ENCODE measurements at places on chromosomes 13 and 19.

DNA sequence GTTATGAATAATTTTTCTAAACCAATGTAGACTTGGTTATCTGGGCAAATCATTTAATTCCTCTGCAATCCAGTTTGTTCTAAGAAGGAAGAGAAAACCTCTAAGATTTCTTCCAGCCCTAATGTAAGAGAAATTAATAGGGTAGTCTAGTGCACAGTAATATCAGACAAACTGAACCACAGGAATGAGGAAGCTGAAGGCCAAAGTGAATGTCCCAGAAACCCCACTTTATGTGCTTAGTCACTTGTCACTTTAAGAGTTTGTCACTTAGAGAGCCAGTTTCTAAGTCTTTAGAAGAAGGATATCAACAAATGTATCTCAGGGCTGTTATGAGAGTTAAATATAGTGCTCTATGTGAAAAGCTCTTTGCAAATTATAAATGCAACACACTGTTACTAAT lies 750.6 kb downstream of the DIAPH3 start:
- DNase-seq, result peak; percentile 3

- no peak for DNase-seq
Observed at GRCh38 chr19:49679771-49680413, 2.8 kb downstream of the PRMT1 start.

DNA sequence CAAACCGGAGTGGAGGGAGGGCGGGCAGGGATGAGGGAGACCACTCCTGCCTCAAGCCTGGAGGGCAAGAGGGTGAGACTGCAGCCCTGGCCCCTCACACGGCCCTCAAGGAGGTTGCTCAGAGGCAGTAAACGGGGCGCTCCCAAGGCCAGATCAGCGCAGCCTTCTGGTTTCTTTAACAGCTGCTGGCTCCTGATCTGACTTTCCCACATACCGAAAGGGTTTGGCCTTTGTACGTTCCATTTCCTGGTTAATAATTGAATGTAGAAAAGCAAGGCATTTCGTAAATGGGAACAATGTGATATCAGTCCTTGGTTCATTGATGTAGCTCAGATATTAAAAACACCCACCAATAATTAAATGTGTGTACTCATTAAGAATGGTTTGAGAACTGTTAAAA lies 71.5 kb downstream of the GGACT start:
- no peak for DNase-seq

DNA sequence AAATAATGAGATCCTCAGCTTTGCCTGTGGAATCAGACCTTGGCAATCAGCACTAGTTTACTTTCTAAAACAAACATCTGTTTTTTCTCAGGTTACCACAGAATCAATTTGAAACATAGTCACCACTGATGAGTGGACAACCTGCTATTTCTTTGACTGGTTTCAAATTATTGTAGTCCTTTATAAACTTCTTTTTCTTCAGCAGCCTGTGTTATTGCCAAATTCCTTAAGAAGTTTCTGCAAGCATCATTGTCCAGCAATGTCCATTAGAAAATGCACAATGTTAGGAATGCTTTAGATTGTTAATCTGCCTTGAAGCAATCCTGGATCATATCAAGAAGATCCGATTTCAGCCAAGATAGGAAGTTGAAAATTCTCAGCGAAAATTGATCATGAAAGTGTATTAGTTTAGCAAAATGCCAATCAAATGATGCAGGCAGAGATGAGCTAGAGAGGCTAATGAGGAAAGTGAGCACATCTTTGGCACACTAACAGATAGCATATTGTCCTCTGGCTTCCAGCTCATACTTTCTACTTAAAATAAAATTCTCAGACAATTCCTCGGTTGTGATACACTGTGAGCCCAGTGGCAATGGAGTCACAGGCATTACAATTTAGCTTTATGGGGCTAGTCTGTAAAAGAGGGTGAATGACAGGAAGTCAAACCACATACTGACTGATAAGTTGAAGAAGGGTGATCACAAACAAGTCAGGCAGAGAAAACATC lies 270.6 kb downstream of the SLITRK6 start:
- peak; percentile 88 for DNase-seq

DNA sequence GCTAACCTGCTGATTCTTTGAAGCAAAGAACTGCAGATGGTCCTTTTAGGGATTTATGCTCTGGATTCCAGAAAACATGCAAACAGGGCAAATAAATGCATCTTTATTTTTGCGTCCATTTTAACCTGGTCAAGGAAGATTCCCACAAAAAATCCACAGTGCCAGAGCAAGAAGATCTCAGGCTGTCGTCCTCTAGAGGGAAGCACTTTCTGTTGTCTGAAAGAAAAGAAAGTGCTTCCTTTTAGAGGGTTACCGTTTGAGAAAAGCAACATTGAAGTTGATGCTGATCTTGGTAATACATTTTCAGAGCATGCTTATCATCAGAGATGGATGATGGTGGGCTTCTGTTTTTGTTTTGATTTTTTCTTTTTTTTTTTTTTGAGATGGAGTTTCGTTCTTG lies 75.5 kb downstream of the DPRX start:
- no peak for DNase-seq

GRCh38 chr13:78201411-78201810 lies 282.8 kb upstream of the EDNRB start:
- no peak for DNase-seq

DNA sequence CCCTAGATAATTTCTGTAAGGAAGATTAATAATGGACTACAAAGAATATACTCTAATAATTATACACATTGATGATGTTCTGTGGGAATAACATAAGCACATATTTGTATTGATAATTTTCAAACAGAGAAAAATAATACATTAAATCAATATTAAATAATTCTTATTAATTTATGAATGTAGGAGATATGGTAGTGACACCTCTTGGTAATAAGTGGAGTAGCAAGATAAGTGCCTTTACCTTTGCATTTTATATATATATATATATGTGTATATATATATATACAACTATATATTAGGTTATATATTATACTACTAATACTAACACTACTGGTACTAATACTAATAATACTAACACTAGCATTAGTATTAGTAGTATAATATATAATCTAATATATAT lies 905.8 kb downstream of the SLITRK1 start:
- no peak for DNase-seq

DNA sequence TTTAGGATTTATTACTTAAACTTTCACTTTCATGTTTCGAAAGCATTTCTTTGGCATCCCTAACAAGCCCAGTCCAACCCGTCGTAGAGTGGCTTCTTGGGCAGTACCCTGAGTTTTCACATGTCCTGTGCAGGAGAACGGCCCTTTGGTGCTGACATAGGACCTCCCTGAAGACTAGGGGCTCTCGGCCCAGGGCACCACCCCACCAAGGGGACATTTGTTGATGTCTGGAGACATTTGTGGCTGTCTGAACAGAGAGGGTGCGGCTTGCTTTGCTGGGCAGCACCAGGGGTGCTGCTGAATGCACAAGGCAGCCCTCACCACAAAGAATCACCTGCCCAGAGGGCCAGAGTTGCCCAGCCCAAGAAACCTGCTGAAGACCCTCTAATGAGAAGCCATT lies 30.6 kb downstream of the CUL4A start:
- no peak for DNase-seq

DNA sequence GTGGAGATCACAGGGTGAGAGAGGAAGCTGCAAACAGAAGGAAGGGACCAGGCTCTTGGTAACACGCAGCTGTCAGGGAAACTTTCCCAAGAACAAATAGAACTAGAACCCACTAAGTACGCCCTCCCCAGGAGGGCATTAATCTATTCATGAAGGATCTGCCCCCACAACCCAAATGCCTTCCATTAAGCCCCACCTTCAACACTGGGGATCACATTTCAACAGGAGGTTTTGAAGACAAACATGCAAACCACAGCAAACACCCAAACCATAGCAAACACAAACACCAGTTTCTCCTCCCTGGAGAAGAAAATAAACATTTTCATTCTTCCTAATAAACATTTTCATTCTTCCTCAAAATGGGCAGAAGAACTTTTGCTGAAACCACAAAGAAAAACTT lies 329.6 kb downstream of the EFNB2 start:
- no peak for DNase-seq

GRCh38 chr13:73059460-73060250 lies 850 bp downstream of the KLF5 start:
- DNase-seq, result peak; percentile 41

DNA sequence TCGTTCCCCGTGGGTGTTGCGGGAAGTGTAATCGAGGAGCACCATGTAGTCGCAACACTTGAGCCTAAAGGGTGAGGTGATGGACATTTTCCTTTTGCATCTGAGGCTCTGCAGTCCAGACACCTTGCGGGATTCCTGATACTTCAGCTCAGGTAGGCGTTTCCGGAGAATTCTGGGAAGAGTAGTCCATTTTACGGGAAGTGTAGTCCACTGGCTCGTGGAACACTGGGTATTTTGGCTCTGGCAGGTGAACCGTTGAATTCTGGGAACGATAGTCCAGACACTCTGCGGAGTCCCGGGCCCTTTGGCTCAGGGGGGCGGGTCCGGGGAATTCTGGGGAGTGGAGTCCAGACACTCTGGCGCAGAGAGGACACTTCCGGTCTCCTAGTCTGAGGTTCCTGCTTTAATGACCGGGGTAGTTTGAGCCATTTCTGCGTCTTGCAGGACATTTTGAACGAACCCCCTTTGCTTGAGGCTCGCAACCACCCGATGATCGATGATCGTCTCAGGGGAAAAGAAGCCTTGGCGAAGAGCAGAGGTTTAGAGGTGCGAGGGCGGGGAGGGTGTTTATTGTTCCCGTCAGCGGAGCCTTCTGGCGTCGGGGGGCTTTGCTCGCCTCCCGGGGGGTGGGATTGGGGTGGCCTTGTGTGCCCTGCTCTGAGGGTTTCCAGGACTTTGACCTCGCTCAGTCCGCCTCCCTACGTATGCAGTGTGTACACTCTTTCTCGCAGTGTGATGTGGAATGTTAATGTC lies at the start of gene ZNF223:
Gene ZNF223 (plus strand): TSS at position 387 of the 753 bp plus-strand sequence. CDS start 3,141 bp downstream, outside the sequence.
- peak; percentile 94 for DNase-seq

- no peak for DNase-seq
Observed at GRCh38 chr13:23628250-23628649, 58.0 kb downstream of the TNFRSF19 start.

- DNase-seq, result peak; percentile 30
Observed at GRCh38 chr13:94595001-94595949, 677 bp downstream of the TGDS start.

GRCh38 chr13:85091631-85092234 lies 707.5 kb downstream of the SLITRK6 start:
- DNase-seq, result peak; percentile 1

- DNase-seq, result no peak
Observed at GRCh38 chr19:53010494-53010893, 3.2 kb upstream of the ERVV-1 start.

DNA sequence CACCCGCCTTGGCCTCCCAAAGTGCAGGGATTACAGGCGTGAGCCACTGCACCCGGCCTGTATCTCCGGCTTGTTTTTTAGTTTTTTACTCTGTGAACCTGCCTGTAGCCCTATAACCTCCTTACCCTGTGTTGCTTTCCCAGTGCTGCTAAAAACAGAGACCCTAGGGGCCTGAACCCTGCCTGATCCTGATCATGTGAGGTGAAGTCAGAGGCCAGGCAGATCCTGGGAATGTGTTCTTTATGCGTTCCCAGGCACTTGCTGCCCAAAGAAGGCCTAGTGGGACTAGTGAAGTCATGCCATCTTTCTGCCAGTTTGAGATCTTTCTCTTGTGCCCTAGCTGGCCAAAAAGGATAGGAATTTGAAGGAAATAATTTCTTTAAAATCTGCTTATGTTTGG lies 4.6 kb downstream of the UBA2 start:
- no peak for DNase-seq

- DNase-seq, result peak; percentile 30
Observed at GRCh38 chr19:55304279-55304978, 20.6 kb downstream of the BRSK1 start.

- no peak for DNase-seq
Observed at GRCh38 chr19:10061717-10062310, 24.3 kb upstream of the SHFL start.

DNA sequence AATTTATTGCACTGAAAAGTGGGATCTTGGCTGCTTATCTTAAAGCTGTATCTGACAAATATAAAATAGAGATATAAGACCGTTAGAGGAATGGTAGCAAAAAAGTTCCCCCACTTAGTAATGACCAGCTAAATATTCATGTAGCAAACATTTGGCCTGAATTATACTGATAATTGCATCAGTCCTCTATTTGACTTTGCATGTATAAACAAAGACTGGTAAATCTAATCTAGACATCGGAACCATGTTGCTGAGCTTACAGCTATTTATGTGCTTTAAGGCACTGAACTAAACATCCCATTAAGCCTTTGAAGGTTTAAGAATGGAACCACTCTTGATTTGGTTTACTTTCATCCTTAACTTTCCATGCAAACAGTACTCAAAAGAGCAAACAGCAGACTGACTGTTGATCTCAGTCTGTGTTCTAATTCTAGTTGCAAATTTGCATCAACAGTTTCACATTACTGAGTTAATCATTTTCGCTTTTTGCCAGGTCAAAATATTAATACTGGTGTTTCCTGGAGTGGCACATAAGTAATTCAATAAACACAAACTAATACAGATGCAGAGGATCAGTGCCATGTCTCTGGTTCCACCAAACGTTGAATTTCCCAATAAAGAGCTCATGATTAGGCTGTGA lies 203.5 kb upstream of the HTR2A start:
- DNase-seq, result no peak

DNA sequence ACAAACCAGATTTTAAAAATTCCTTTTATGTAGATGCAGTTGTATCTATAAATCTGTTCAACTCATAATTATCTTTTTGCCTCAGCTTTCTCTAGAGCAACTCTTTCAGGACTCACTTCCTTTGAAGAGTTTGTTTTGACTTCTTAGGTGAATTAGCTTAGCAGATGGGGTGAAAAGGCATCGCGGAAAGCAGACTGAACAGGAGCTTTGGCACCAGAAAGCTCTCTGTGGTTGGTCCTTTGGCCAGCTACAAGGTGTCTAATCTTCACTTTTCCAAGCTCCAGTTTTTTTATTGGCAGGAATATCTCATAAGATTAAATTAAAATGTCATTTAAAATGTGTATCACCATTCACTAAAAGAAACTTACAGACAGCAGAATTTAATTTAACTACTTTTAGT lies 60.6 kb upstream of the KLF12 start:
- DNase-seq, result no peak

DNA sequence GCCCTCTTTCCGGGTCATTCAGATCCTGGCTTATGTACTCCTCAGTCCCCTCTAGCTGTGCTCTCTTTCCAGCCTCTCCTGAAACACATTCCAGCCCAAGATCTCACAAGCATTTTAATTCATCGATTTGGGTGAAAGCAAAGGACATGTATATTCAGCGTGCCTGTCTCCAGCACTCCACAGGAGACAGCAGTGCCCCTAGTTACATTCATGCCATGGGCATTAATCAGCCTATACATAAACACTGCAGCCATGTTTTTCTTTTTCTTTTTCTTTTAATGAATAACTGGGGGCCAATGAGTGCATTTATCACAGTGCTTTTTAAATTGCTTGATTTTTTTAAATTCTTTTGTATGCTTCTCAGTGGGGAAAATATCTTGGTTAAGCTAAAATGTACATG lies 199.1 kb downstream of the DCT start:
- DNase-seq, result peak; percentile 18

DNA sequence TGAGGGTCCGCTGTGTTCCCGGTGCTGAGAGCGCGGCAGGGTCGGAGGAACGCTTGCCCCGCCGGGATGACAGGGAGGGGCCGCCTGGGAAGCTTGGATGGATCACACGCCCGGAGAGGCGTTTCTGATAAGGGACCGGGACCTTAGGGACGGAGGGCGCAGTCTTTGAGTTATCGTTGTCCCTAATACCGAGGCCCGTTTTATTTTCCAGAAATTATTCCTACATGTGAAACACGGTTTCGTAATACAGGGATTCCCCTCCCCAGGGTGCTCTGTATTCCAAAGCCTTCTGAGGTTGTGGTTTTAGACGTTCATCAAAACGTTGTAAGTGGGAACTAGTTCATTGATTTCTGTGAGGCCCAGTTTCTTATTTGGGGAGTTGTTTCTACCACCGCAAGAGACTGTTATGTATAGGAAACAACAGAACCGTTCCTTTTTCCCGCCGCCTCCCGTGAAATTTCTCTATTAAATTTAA lies 752 bp downstream of the PDCD5 start:
- DNase-seq, result peak; percentile 57

Measured in EL (cell line).